ENCODE measurements at places on chromosomes 6 and 20. TPM values are rescaled to one million over a fixed set of nuclear protein-coding genes. Genes with fewer than 3 reads are reported as not detected.

GRCh38 chr6:134449781-134450180 is 131.9 kb upstream of the SGK1 start:
- DNase-seq, result no peak

- no peak for DNase-seq
These were observed 1.9 kb upstream of the SLC24A3 start for GRCh38 chr20:19210391-19211155.

DNA sequence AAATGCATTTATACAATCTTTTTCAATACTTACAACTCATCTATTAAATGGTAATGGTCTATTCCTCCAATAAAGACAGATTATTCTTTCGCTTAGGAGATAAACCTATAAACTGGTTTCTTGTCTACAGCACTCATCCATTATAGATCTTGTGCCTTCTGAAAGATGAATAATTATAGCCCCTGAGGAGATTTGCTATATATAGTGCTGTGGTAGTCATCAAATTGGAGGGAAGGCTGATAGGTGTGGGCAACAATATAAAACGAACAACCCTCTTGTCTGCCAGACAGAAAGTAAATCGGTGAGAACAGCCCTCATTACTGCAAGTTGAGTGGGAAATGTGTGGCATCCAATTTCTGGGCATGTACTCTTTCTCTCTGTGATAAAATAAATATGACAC is 292.5 kb upstream of the CNR1 start:
- DNase-seq, result no peak

- no peak for DNase-seq
These were observed at the start of gene LY86 for GRCh38 chr6:6588064-6588923. Gene LY86 (plus strand): TSS chr6:6588720. CDS start chr6:6588735, 15 bp downstream.

- no peak for DNase-seq
These were observed 23.1 kb downstream of the FBXL4 start for GRCh38 chr6:98924647-98925046.

DNA sequence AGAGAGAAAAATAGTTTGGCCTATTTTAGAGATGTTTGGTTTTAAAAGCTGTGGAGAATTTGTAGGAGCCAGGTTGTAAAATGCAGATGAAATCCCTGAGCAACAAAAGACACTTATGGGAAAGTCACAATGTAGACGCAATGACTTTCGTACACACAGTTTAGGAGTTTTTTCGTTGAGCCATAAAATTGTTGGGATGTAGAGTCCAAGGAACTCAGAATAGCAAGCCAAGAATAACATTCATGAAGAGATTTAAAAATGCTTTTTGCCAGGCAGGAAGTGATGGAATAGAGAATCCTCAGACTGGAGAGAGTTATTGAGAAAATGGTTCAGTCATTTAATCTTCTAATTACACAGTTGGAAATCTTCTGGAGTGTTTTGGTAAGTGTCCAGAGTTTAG is 11.5 kb upstream of the PROKR2 start:
- DNase-seq, result no peak

DNA sequence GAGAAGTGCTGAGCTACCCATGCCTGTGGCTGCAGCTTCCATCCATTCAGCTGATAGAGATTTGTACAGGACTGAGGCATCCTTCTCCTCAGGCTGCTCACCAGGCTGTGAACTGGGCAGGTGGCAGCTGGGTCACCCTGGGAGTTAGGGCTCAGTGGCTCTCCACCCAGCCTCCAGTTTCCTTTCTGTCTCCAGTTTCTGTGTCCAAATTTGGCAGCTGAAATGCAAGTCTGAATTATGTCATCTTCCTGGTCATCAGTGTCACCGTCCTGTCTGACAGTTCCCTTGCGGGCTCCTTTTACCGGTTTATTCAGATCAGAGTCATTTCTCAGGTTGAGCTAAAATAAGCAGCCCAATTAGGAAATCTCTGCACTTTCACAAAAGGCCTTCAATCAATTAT is 93.3 kb downstream of the EDN1 start:
- no peak for DNase-seq

DNA sequence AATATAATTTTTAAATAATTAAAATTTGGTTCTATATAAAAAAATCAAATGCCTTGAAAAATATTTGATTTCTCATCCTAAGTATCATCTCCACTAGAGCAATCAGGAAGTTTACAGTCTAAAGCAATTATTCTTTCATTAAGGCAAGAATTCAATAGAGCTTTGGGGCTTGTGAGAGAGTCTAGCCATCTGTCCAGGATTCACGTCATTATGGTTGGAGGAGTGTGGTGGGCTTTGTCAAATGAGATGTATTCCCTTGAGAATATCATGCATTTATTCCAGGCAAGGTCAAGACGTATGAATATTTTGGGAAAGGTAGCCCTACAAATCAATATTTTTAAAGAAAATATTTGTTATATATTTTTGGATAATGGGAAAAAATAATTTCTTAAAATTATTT is 132.4 kb downstream of the ELOVL4 start:
- no peak for DNase-seq

DNA sequence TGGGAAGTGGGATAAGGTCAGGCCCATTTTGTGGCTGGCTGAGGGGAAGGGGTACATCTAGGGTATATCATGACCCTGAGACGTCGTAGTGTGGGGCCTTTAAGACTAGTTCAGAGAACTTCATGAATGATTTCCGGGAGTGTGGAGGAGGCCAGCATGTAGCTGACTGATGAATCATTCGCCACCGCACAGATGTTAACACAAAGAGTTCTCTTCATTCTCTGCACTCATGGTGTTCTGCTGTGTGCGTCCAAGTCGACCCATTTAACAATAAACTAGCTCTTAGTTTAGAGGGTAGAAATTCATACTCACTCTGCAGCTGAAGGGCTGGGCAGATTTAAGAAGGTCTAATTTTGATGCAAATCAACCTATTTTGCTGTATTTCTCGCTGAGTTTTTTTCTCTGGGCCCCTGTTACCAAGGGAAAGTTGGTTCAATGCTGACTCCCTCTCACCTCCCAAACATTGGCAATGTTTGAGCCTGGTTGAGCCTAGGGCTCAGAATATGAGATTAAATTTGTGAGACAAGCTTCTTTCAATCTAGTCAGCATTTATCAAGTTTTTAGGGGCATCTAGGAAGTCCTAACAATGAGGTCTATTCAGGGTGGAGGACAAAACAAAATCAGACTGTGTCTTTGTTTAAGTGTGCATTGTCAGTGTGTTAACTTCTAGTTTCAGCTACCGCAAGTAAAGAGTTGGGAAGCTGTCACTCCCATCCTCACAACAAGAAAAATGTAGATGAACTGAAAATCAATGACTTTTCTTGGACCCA is 106.8 kb upstream of the CBLN4 start:
- DNase-seq, result no peak

GRCh38 chr20:13131688-13132087 is 89.4 kb upstream of the ISM1 start:
- DNase-seq, result no peak

DNA sequence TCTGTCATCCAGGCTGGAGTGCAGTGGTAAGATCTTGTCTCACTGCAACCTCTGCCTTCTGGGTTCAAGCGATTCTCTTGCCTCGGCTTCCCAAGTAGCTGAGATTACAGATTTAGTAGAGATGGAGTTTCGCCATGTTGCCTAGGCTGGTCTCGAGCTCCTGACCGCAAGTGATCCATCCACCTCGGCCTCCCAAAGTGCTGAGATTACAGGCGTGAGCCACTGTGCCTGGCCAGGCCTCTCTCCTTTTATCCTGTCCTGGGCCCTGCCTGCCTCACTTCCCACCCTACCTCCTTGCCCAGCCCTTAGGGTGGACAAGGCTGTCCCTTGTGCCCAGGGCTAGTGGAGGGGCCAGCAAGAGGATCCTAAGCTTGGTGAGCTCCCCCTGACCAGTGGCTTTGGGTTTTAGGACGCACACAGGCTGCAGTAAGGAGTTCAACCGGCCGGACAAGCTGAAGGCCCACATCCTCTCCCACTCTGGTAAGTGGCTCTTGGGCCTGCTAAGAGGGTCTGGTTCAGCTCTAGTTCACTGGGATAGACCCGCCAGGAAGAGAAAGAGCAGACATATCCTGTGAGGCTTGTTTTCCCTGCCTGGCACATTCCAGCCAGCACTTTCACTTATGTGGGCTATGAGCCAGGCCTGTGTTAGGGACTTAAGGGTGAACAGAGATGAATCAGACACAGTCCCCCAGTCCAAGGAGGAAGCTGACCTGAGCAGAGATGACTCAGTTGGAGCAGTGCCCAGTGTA is 21.9 kb upstream of the CHMP4B start:
- DNase-seq, result no peak

DNA sequence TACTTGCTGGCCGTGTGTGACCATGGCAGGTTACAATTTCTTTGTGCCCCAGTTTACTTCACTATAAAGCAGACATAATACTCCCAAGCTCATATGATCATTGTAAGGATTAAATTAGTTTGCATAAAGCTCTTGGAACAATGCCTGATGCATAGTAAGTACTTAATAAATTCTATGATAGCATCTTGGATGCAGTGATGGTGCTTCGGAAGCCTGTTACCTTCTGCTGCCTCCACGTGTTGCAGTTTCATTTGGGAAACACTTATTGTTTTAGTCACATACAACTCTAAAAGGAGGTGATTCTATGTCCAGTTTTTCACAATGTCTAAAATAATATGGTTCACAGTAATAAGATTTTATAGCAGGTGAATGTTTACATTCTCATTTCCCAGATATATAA is 343.9 kb downstream of the NRN1 start:
- DNase-seq, result no peak

GRCh38 chr20:15625981-15626380 is 947.3 kb downstream of the KIF16B start:
- no peak for DNase-seq

- no peak for DNase-seq
These were observed 183.4 kb downstream of the ADGRG6 start for GRCh38 chr6:142485256-142485655.

DNA sequence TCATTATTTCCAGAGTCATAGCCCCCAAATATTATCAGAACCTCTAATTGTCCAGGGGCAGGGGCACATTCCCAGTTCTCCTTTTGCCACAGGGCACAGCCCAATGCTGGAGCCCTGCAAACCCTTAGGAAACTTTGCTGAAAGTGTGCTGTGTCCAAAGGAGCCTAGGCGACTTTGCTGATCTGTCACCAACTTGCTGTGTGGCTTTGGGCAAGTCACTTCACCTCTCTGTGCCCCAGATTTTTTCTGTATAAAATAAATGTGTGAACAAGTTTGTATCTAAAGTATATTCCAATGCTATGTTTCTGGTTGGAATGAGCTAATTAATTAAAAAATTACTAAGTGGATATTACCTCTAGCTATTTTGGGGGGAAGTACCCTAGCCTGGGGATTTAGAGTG is 25.4 kb upstream of the BCAS1 start:
- no peak for DNase-seq

DNA sequence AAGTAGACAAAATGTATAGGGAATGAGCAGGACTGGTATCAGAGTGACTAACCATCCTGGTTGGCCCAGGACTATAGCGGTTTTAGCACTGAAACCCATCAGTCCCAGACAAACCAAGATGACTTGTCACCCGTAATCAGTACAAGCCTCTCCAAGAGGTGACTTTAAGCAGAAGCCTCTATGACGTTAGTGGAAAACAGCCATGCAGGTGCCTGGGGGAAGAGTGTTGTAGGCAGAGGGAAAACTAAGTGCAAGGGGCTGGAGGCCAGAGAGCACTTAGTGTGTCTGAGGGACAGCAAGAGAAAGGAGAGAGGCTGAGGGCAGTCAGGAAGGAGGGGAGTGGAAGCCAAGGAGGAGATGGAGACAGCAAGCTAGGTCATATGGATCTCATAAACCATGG is 2.1 kb downstream of the SGK2 start:
- no peak for DNase-seq

DNA sequence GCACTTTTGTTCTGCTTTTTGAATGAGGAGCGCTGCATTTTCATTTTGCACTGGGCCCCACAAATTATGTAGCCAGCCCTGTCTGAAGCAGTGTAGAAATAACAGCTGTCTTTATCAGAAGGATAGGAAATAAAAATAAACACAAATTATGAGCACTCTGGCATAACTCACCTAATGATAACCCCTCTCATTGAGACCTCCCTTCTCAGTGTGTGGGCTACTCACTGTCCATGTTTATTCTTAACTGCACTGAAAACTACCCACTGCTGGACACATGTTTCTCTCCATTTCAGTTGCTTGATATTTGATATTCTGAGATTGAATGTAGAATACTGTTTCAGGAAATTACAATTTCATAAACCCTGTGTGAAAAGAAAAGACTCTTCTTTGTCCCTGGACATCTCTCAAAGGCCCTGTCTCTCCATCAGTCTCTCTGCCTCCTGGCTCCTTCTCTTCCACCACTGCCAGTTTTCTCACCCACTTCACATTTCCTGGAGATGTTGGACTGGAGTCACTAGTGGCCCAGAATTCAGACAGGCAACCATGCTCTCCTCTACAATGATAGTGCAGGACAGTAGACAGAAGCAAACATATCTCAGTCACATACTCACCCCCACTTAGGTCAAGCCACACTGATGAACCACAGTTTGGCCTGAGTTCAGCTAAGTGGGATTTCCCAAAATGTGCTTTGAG is 29.6 kb upstream of the SAYSD1 start:
- no peak for DNase-seq

DNA sequence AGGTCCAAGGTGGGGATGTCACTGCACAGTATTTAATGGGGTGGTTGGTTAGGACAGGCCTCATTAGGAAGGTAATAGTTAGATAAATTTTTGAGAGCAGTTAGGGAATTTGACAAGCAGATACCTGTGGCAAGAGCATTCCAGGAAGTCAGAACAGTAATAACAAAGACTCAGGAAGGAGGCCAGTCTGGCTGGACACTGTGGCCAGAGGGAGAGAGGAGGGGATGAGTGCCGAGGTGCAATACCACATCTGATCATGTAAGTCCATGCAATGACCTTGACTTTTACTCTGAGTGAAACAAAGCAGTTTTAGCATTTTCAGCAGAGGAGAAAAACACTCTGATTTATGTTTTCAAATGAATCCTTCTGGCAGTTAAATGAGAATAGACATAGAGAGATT is 990.7 kb upstream of the FLRT3 start:
- DNase-seq, result no peak

The NUP153 gene
- total RNA-seq, result 97.4 TPM

The COL9A3 gene
- not detected for total RNA-seq

The RAB44 gene
- total RNA-seq, result not detected

The TCP11 gene
- not detected for total RNA-seq

The THBS2 gene
- total RNA-seq, result not detected

The PLTP gene
- 3.2 TPM for total RNA-seq

The PAK5 gene
- total RNA-seq, result not detected

The NR2E1 gene
- total RNA-seq, result not detected

Measured in CD8-positive, alpha-beta memory T cell (primary cell).